ENCODE measurements at places on chromosomes 2 and 18.

- no peak for DNase-seq
These were observed 5.6 kb downstream of the ARL4C start for GRCh38 chr2:234491281-234491680.

DNA sequence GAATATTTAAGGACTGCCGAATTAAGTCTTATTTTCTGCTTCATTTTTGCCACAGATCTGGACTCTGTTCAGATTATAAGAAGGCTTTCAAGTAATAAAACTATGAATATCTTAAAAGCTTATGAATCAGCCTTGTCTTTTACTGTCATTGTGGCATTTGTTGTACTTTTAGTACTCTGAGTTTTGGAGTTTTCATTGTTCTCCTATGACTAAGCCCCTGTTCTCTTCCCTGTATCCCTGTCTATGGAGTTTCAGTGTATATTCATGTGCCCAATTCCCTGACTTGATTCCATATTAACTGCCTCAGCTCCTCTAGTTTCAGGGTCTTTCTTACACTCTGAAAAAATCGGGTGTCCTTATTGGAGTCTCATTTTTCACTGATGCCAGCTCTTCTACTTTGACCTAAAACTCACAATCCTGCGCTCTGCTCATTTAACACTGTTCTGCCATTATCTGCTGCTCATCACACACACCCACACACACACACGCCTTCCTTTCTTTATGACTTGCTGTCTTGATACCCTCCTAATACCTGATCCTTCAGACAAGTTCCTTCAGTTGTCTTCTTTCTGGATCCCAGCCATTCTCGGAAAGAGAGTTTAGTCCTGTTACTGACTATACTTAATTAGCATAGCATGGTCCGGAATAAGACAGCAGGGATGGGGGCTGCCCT lies 511.8 kb downstream of the CPS1 start:
- DNase-seq = no peak

DNA sequence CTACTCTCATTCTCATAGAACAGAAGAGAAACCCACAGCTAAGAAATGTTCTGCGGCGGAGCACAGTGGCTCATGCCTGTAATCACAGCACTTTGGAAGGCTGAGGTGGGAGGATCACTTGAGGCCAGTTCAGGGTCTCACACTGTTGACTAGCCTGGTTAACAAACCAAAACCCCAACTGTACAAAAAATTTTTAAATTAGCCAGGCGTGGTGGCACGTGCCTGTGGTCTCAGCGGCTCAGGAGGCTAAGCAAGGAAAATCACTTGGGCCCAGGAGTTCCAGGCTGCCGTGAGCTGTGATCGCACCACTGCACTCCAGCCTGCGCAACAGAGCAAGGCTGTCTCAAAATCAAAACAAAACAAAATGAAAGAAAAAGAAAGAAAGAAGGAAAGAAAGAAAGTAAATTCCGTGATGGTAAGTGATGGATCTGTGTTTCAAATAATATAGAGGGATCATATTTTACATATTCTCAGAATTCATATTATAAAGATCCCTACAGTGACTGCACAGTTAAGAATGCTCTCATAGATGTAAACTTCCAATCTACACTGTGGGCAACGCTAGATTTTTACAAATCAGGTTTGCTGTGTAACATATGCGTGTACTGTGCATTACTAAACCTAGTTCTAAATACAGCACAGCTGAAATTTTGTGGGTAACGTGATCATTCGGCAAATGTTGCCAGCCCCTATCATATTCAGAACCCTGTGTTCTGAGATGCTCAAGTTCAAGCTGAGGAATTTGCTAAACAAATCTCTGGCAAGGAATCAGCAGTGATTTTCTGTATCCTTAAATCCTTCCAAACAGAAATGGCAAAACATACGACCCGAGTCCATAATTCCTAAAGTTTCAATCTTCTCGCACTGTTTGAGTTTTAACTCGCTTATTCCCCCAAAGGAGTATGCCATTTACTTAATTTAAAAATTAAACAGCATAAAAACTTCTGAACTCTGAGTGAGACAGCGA lies 1.2 kb upstream of the RAB12 start:
- no peak for DNase-seq

GRCh38 chr18:28115149-28115550 lies 61.8 kb downstream of the CDH2 start:
- no peak for DNase-seq

DNA sequence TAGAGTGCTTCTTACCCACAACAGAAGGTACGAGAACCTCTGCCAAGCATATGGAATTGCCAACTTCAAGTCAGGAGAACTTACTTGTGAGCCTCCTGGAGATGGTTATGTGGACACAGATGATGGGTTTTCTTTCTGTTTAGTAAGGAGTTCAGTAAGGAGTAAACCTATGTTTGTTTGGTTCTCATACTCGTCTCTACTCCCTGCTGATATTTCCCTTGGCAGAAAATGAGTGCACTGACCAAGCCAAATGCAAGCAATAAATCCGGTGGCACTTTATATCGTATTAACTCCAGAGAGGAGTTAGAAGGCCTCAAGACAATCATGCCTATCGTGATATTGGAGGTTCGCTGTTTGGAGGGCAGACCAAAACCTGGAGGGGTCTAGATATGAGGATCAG lies 83.2 kb upstream of the CYP1B1 start:
- no peak for DNase-seq

DNA sequence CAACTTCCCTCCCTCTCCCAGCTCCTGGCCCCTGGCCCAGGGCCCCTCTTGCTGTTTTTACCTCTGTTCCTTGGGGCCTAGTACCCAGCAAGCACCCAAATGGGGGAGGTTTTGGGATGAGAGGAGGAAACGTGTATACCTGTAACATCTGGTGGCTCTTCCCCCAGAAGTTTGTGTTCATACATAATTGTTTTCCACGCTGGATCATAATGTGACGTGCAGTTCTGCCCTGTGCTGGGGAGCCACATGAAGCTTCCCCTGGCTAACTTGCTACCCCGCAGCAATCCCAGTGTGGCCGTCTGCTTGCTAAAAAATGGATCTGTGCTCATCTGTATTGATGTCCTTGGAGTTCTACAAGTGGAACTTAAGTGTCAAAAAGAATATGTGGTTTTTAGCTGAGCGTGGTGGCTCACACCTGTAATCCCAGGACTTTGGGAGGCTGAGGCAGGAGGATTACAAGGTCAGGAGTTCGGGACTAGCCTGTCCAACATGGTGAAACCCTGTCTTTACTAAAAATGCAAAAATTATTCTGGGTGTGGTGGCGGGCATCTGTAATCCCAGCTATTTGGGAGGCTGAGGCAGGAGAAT lies 36.5 kb downstream of the ANO7 start:
- DNase-seq = no peak

GRCh38 chr2:175730050-175730449 lies 272.0 kb downstream of the LNPK start:
- no peak for DNase-seq

GRCh38 chr18:72830109-72830508 lies 37.7 kb downstream of the NETO1 start:
- DNase-seq = no peak

GRCh38 chr18:68848242-68848641 lies 50.4 kb downstream of the CCDC102B start:
- no peak for DNase-seq

DNA sequence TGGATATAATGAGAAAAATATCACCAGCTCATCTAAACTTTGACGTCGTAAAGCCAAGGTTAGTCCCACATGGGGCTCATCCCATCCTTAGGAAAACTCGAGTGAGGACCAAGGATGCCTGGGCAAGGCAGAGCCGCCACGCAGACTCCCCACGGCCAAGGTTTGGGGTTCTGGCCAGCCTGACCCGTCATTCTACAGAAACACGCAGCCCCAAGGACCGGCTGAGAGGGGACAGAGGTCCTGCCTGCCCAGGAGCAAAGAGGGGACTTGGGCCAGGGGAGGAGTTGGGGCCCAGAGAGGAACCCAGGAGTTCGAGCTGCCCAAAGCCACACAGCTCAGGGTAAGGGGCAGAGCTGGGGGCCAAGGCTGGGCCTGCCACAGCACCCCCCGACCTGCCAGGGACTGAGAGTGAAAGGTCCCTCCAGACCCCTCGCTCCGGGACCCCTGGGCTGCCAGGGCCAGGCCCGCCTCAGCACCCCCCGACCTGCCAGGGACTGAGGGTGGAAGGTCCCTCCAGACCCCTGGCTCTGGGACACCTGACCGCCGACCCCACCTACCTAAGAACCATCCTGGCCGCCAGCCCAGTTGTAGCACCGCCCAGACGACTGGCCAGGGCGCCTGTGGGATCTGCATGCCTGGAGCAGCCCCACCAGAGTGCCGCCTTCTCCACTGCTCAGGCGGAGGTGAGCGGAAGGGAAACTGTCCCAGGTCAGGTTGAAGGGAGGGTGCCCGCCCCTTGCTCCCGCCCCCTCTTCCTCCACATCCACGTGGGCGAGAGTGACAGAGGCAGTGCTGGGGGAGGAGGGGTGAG lies at the start of gene PDCD1:
TSS of gene PDCD1 (minus strand) at position 689 of the 811 bp plus-strand sequence. CDS start at position 633, 56 bp downstream.
- no peak for DNase-seq
